NCI-H774 (cell line): ENCODE measurements at places on chromosomes 5 and 9.
A peak's percentile ranks its signal among the peaks of the same experiment; 100 is the strongest.

DNA sequence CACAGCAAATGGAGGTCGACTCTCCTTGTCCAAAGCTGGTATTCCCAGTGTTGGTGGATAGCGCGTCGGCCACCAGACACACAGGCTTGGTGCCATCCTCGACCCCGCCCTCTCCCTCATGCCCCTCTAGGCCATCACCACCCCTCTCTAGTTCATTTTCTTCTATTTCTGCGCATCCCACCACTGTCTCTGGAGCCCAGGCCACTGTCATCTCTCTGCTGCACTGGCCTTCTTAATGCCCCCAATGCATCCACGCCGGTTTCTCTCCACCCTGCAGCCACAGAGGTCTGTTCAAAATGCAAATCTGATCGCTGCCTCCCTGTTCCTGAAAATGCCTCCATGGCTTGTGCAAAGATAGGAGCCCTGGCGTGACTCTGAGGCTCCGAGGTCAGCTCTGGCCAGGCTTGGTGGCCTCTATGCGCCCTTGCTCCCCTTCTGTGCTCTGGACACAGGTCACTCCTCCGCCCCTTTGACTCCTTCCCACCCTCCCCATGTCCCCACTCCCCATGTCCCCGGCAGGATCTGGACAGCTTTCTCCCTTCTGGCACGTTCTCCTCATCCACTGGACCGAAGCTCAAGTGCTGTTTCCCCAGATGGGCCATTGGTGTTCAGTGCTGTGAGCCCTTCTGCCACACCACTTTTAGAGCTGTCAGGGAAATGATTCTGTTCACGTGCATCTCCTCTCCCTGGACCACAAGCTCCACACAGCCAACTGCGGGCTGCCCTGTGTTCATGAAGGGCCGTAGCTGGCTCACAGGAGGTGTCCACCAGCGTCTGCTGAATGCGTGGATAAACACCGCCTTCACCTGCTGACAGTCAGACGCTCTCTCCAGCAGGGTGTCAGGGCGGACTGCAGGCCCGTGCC is 59.5 kb upstream of the RNF130 start:
- DNase-seq = no peak

- DNase-seq = no peak
Observed at GRCh38 chr9:115170358-115171073, 52.6 kb upstream of the TNC start.

GRCh38 chr5:107783551-107783950 is 112.8 kb upstream of the EFNA5 start:
- DNase-seq = no peak

GRCh38 chr5:143968071-143968878 is 156.3 kb downstream of the HMHB1 start:
- DNase-seq = peak; percentile 20

DNA sequence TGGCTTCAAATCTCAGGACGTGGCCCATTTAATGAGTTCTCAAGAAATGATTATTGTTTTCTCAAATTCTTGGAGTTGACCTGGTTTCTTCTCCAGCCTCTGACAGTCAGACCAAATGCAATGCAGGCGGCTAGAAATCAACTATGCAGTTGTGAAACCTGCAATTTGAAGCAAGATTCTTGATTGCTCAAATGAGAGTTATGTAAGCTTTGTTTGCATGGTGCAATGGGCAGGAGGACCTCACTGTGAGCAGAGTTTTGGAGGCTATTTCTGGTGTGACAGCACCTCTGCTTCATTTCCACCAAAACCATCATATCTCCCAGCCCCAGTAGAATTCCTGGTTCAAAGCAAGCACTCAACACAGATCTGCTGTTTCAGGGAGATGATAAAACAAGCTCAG is 500.0 kb upstream of the KLF4 start:
- DNase-seq = no peak

DNA sequence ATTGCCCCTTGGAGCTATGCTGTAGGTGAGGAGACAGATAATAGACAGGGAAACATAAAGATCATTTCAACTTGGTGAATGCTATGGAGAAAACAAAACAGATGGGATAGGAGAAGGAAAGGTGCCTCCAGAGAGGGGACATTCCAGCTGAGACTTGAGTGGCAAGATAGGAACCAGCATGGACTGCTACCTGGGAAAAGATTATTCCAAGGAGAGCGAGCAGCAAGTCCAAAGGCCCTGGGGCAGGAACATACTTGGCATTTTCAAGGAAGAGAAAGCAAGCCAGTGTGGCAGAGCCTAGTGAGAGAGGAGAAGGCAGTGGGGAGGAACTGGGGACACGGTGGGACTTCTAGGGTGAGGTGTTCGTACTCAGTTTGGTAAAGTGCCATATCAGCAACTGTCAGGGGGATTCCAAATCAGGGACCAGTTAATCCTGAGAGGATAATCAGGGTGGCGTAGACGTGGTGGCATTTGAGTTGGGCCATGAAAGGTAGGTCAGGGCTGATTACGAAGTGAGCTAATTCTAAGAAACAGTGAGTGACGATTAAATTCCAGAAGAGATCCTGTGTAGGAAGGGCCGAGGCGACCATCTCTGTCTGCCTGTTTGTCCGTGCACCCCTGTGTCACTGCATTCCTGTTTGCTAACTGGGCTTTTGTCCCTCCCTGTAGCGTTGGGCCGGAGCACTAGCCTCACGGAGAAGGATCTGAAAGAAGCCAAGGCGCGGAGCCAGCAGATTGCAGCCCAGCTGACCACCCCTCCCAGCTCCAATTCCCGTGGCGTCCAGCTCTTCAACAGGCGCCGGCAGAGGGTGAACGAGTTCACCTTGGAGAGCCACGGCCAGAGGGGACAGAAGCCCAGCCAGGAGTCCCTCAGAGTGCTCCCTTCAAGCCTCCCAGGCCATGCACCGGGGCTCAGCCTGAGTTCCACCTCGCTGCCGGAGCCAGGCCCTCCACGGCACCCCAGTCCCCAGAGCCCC is 7.1 kb downstream of the SYNPO start:
- DNase-seq = no peak

DNA sequence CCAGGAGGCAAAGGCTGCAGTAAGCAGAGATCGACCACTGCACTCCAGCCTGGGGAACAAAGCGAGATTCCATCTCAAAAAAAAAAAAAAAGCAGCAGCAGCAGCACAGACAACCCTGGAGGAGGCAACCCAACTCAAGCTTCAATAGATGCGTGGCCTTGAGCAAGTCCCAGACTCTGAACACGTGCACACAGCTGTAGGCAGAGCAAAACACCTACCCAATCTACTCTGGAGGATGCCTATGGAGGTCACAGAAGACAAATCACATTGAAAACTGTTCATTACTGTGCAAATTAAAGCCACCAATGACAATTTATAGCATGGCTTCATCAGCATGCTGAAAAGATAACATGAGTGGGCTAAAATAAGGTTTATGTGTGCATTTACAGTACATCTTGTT is 7.2 kb downstream of the TLE1 start:
- DNase-seq = no peak

GRCh38 chr9:122128007-122128968 is 31.3 kb downstream of the NDUFA8 start:
- no peak for DNase-seq

DNA sequence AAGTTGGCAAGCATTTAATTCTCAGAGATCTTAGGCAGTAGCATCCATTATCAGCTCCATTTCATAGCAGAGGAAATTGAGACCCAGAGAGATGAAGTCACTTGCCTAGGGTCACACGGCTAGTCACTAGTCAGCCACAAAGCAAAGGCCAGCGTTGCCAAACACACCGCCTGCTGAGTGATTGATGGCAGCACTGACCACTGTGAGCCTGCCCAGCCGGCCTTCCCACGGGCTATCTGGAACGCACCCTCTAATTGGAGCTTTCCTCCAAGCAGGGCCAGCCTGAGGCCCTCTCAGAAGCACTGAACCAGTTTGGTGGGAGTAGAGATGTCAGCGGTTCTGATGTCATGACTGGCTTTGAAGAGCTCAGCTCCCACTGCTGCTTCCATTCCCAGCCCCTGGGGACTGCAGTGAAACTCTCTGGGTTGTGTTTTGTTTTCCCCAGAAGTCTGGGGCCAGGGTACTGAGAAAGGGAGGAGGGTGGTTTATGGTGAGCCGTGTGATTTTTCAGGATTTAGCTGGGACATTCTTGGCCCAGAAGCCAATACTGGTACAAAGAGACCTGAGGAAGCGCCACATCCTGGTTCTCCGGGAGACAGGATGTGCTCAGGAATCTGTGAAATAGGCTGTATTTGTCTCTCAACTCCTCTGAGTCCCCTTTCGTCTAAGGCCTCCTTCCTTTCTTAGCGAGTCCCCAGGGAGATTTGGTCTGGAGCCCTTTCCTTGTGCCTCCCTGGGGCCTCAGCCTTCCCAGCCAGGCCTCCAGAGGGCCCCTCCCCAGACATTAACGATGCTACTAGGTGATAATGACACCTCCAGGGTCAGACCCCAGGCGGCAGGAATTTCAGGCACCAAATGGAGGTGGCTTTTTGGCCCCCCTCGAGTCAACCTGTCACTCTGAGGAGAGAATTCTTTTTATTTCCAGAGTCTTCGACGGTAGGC is 44.5 kb downstream of the SPRY4 start:
- DNase-seq = no peak

DNA sequence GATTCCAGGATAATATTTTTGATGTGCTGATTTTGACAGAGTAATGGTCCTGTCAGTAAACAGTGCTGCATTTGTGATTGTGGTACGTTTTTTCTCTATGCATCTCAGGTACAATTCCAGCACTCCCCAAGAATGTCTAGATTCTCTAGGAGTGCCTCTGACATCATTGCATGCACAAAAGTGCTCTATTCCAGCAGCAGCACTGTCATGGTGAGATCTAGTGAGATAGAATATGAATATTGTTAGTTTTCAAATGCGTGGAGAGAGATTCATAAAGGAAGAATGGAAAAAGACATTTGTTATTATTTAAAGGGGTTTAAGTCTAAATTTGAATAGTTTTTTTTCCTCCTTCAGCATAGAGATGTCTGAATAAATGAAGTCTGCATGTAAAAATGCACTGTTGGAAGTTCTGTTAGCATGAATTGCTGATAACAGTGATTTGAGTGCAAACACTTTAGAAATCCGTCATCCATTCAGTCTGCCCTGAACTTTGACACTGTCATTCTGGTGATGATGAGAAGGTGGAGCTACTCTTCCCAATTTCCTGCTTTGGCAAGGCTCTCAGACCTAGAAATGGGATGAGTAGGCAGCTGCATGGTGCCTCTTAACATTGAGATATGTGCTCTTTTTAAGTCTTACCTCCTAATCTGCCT is 84.6 kb downstream of the GAPVD1 start:
- DNase-seq = no peak

DNA sequence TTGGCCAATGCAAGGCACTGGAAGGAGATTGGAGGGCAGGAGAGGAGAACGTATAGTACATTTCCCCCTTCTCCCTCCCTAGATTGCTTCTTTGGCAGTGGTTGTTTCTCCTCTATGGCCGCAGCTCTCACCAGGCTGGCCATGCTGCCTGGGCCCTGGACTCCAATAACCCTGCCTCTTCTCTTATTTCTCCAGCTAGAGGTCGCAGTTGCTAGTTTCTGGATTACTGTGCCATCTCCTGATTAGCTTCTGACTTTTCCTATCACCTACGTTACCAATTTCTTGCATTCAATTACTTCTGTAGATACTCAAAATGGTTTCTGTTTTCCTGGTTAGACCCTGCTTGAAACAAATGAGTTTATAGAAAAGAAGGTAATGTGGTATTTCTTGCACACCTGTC is 2.4 kb upstream of the MACIR start:
- no peak for DNase-seq

GRCh38 chr5:93626801-93627200 is 43.8 kb downstream of the NR2F1 start:
- DNase-seq = no peak

GRCh38 chr5:51404255-51404654 is 21.0 kb downstream of the ISL1 start:
- DNase-seq = no peak

DNA sequence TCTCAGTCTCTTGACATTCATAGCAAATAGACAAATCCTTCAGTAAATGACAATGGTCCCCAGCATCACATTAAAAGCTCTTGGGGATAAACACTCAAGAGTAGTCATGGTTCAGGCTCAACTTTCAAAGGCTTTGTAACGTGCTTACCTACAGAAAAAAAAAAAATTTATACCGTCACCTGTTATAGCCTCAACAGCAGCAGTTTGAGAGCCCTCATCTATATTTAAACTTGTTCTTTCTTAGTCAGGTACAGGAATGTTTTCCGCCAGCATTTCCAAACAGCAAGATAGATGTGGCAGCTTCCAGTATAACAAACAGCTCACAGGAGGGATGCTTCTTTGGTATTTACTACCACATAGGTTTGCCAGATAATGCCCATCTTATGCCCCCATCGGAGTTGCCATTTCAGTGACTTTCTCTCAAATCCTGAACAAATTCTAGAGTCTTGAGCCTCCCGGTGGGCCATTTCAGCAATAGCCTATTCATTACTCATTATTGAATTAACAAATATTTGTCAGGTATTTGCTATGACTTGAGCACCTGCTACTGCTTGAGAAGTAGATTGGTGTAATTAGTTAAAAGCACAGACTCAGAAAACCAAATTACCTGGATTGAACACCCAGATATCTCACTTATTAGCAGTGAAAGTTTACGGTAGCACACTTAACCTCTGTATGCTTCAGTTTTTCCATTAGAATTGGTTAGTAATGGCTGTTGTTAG is 470.0 kb downstream of the EBF1 start:
- no peak for DNase-seq

GRCh38 chr9:130448035-130448624 is 3.4 kb downstream of the ASS1 start:
- DNase-seq = no peak

GRCh38 chr9:116352958-116353357 is 199.4 kb downstream of the PAPPA start:
- DNase-seq = no peak

DNA sequence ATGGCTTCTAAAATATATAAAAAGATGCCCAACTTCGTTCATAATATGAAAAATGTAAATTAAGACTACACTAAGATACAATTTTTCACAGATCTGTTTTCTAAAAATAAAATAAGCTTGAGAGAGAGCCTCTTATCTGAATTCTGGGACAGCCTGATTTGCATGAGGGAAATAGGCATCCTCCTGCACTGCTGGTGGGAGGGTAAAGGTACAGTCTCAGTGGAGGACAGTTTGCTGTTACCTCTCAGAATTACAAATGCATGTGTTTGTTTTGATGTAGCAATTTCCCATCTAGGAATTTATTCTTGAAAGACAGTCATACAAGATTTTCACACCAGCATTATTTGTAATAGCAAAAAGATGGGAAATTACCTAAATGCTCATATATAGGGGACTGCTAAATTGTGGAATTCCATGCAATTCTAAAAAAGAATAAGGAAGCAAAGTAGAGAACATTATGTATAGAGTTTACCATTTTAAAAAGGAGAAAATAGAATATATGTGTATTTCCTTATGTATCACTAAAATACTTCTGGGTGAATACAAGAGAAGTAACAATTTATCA is 75.7 kb downstream of the ZSWIM6 start:
- no peak for DNase-seq

DNA sequence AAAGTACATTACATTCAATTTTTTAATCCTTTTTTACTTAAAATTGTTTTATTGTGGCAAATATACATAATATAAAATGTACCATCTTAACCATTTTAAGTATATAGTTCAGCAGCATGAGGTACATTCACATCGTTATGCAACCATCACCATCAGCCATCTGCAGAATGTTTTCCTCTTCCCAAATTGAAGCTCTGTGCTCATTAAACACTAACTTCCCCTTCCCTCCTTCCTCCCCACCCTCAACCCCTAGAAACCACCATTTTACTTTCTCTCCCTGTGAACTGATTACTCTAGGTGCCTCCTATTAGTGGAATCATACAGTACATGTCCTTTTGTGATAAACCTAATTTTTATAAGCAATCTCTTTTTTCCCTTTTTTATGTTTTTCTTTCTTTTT is 15.6 kb downstream of the TEX53 start:
- DNase-seq = no peak
